ENCODE measurements at places on chromosomes 16 and 17. TPM values are rescaled to one million over a fixed set of nuclear protein-coding genes. Genes with fewer than 3 reads are reported as not detected.
A peak's percentile ranks its signal among the peaks of the same experiment; 100 is the strongest.

DNA sequence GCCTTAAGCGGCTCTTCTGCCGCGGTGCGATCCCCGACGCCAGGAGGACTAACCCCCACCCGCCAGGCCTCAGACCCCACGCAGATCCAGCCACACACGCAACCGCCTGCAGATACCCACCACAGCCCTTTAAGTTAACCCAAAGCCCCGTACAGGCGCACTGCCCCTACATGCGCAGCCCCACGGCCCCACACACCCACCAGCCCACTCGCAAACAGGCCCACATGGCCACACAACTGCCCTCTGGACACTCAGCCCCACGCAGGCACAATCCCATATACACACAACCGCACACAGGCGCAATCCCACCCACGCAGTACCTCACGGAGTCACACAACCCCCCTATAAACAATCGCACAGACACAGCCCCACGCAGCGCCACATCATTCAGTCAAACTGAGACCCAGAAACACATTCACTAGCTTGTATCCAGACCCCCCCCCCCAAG is 41.7 kb downstream of the RAI1 start:
- peak overlapping the region; percentile 66 for H3K4me3 ChIP-seq
- peak overlapping the region; percentile 2 for H3K27ac ChIP-seq
- peaks cover 38% of the 10 kb centered on the region for H3K27me3 ChIP-seq
- peaks cover 7% of the 10 kb centered on the region for H3K36me3 ChIP-seq

GRCh38 chr17:31404028-31404949 is 12.8 kb downstream of the RAB11FIP4 start:
- H3K27ac ChIP-seq, result no peak overlapping the region
- H3K4me3 ChIP-seq, result no peak overlapping the region
- no peaks in the 10 kb centered on the region for H3K4me1 ChIP-seq
- peaks cover 13% of the 10 kb centered on the region for H3K27me3 ChIP-seq
- no peaks in the 10 kb centered on the region for H3K36me3 ChIP-seq

The TP53TG3C gene
- total RNA-seq, result not detected

The SDK2 gene
- total RNA-seq, result 0.44 TPM

The YBX2 gene
- total RNA-seq, result not detected

The LRRC37B gene
- 16.7 TPM for total RNA-seq

DNA sequence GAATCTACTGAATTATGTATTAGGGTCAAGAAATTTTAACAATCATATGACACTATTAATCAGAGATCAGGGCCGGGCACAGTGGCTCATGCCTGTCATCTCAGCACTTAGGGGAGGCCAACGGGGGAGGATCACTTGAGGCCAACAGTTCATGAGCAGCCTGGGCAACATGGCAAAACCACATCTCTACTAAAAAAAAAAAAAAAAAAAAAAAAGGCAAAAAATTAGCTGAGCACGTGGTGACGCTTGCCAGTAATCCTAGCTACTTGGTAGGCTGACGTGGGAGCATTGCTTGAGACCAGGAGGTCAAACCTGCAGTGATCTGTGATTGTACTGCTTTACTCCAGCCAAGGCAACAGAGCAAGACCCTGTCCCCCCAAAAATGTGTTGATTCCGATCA is 52.5 kb upstream of the CLEC3A start:
- H3K36me3 ChIP-seq, result no peaks in the 10 kb centered on the region
- no peak for DNase-seq
- H3K4me1 ChIP-seq, result no peaks in the 10 kb centered on the region
- no peak overlapping the region for H3K27ac ChIP-seq

DNA sequence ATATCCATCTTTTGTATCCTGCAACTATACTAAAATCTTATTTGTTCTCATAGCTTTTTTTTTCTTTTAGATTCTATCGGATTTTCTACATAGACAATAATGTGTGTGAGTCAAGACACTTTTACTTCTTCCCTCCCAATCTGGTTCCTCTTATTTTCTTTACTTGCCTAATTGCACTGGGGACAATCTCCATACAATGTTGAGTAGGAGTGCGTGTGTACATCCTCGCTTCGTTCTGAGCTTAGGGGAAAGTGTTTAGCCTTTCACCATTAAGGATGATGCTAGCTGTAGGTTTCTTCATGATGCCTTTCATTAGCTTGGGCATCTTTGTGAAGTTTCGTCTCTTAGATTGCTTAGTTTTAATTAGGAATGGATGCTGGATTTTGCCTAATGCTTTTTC is 2.9 kb downstream of the SPATA32 start:
- no peak for DNase-seq
- no peak overlapping the region for H3K4me3 ChIP-seq
- H3K27ac ChIP-seq, result no peak overlapping the region
- no peaks in the 10 kb centered on the region for H3K27me3 ChIP-seq
- H3K36me3 ChIP-seq, result peaks cover 17% of the 10 kb centered on the region
- H3K4me1 ChIP-seq, result peaks cover 39% of the 10 kb centered on the region

The CACNB1 gene
- total RNA-seq, result 22.3 TPM
